ENCODE measurements at places on chromosomes 11 and 22. TPM values are rescaled to one million over a fixed set of nuclear protein-coding genes. Genes with fewer than 3 reads are reported as not detected.

HEPACAM gene
- not detected for total RNA-seq

OR2AG1 gene
- not detected for total RNA-seq

APOBEC3H gene
- not detected for total RNA-seq

ANO3 gene
- total RNA-seq = not detected

NLRP6 gene
- total RNA-seq = not detected

ACTN3 gene
- not detected for total RNA-seq

CREB3L1 gene
- 12.5 TPM for total RNA-seq

PANX3 gene
- not detected for total RNA-seq

RNF169 gene
- 11.8 TPM for total RNA-seq

CHRNA10 gene
- not detected for total RNA-seq

ASCL3 gene
- not detected for total RNA-seq

EIF3M gene
- total RNA-seq = 416 TPM

SEPTIN3 gene
- 0.43 TPM for total RNA-seq

OR2D2 gene
- not detected for total RNA-seq

UPB1 gene
- not detected for total RNA-seq

H19 gene
- not detected for total RNA-seq

UBQLNL gene
- not detected for total RNA-seq

XPNPEP3 gene
- 5.8 TPM for total RNA-seq

PARVG gene
- total RNA-seq = not detected

POU2AF2 gene
- not detected for total RNA-seq

ADM2 gene
- 6.9 TPM for total RNA-seq

TEF gene
- total RNA-seq = 6.1 TPM

FGF19 gene
- not detected for total RNA-seq

MS4A6E gene
- not detected for total RNA-seq

CD3D gene
- total RNA-seq = not detected

CTSW gene
- total RNA-seq = not detected

OR9I1 gene
- not detected for total RNA-seq

SERPIND1 gene
- total RNA-seq = not detected

GPR83 gene
- not detected for total RNA-seq

TRIM48 gene
- not detected for total RNA-seq

TUBA8 gene
- total RNA-seq = 0.46 TPM

SLC37A2 gene
- total RNA-seq = 0.79 TPM

GALNT18 gene
- 25.3 TPM for total RNA-seq

SEC14L2 gene
- 16.3 TPM for total RNA-seq

CHRM1 gene
- total RNA-seq = 1.3 TPM

DBX1 gene
- total RNA-seq = not detected

RFPL3 gene
- total RNA-seq = not detected

TRAF6 gene
- total RNA-seq = 6.1 TPM

TEX12 gene
- total RNA-seq = not detected

ZNF74 gene
- total RNA-seq = 7.0 TPM

SEC14L6 gene
- not detected for total RNA-seq

SLC22A9 gene
- total RNA-seq = not detected

SPON1 gene
- total RNA-seq = not detected
